ENCODE measurements at places on chromosomes 7 and 10.

DNA sequence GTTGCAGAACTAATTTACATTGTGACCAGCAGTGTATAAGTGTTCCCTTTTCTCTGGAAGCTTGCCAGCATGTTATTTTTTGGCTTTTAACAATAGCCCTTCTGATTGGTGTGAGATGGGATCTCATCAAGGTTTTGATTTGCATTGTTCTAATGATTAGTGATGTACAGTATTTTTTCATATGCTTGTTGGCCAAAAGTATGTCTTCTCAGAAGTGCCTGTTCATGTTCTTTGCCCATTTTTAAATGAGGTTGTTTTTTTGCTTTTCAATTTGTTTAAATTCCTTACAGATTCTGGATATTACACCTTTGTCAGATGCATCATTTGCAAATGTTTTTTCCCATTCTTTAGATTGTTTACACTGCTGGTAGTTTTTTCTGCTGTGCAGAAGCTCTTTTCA, 627.0 kb upstream of the CNTNAP2 start:
- no peak for DNase-seq

DNA sequence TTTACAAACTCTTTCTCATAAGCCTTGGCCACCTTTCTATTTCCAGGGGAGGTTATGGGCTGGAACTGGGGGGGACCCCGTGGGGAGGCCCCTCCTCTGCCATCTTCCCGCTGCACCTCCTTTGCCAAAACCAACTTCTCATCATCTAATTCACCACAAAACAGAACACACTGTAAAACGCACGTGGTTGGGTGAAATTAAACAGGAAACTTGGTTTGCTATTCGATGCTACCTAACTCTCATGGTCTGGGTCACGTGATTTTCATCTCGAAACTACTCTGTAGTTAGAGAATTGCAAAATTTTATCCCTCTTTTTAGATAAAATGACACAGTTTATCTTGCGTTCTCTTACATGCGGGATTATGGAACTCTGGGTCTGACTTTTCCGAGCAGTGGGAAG, 242.0 kb downstream of the ZMYND11 start:
- no peak for DNase-seq

DNA sequence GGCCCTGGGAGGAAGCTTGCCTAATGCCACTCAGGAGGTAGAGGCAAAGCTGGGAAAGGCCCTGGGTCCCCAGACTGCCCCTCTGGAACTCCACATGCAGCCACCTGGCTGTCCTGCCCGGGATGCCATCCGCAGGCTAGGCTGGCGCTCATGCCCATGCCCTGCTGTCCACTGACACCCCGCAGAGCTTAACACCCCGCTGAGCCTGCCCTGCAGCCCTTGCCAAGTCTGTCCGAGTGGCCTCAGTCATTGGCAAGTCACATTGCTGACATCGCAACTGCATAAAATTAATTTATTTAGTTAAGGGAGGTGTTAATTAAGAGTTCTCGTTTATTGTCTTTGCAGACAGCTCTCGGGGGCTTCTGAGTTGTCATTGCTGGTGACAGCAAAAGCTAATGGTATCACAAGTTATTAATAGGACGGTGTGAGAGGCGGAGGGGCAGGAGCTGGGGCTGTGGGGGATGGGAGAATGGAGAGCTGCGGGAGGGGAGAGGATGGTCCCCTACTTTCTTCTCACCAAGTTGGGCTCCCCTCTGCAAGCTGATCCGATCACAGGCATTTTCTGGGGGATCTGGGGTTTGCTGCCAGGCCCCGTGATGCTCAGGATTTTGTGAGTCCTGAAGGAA, 55.6 kb upstream of the PCBD1 start:
- no peak for DNase-seq

DNA sequence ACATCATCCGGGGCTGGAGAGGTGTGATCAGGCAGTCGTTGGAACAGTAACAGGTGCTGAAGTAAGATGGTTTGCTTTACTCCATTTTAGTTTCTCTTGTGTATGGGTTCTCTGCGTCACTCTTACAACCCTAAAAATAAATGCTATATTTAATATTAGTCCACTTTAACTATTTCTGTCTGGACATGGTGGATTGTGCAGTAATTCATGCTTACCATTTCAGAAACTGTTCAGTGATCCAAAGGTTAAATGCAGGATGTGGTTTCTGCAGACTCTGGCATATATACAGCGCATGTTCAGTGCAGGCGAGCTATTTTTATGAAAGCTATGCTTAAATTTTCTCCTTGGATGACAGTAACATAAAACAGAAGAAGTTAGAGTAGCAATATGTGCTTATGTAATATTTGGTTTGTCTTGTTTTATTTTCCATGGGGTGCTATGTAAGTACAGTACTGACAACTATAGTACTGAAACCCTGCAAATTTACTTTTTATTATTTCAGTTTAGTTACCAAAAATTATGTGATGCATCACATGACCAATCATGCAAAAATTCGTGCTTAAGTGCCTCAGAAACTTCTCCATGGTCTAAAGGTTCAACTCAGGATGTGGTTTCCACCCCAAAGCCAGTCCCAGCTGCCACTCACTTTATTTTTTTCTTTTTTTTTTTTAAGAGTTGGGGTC, 46.6 kb upstream of the GRID1 start:
- DNase-seq, result no peak

DNA sequence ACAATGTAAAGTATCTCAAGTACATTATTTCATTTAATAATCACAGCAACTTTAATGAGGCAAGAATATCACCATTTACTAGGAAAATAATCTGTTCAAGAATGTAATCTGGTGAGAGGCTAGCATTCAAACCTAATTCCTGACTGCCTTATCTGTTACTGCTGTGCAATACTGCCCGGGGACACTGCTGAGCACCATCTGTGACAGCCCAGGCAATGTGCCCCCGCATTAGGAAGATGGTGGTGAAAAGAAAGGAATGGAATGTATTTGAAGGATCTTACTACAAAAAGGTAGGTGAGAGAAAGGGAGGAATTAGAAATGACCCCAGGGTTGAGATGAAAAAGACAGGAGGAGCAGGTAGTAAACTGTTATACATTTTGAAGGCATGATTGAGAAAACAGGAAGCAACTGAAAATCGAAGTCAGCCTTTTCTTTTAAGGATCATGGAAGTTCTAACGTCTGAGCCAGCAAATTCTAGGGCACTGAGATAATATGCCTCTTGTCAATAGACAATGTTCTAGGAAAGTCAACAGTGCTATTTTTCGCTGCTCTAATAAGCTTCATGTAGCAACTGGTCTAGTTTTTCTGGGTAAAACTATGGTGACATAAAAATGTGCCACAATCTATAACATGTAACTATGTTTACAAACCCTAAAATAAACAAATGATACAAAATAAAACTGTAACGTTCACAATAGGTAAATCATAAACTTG, 90.4 kb downstream of the ETV1 start:
- no peak for DNase-seq

DNA sequence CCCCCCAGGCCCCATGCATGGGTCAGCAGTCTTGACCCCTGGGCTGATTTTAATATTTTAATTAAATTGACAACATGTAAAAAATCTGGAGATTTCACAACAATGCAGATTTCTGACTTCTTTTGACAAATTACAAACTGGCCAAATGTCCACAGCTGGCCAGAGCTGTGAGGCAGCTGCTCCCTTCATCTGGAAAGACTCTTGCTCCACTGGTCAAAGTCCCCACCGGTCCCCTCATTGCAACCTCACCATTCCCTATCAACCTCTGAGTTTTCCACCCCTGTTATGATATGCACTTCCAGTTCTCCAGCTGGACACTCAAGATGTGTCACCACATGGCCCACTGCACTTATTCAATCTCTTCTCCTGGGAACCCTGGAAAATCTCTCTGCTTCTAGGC, 266.2 kb downstream of the KCNMA1 start:
- DNase-seq, result no peak

All from left lung (tissue), 14 donors.